Stimulated activated CD8-positive, alpha-beta memory T cell treated with anti-CD3 and anti-CD28 coated beads, Interleukin-12 subunit alpha, Interleukin-12 subunit beta, amount 100 ng/mL, for 1 hour (primary cell): ENCODE measurements at places on chromosomes 1 and 21.

GRCh38 chr1:119549719-119550132 lies 42.7 kb downstream of the HSD3B1 start:
- no peak for DNase-seq

DNA sequence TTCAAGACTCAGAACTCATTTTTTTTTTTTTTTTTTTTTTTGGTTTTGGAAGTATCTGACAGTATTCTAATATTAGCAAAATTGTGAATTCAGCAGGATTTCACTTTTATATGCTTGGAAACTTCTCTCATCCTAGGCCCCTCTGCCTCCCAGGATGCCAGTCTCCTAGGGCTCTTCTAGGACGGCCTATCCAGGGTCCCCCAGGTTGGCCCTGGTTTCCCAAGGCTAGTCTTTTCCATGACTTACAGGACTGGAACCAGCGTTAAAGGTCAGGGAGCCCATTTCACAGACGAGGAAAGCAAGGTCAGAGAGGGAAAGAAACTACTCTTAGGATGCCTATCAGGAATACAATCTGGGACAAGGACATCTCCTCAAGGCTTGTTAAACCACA lies 412.5 kb downstream of the PTPRU start:
- DNase-seq = no peak

DNA sequence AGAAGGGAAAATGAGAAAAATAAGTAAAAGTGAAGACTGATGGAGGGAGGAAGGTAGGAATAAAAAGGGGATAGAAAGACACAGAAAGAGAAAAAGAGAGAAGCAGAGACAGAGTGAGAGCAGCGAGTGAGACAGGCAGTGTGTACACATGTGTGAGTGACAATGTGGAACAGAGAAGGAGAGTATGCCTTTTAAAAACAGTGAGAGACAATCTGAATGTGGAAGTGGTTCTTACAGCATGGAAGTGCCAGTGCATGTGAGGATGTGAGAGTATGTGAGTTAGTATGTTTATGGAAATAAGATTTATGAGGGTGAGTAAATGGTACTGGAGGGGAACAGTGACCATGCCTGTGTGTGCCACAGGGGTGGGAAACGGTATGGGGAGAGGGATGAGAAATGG lies 1.2 kb downstream of the NEGR1 start:
- no peak for DNase-seq

- DNase-seq = no peak
Observed at GRCh38 chr1:33143698-33144097, 38.1 kb downstream of the TRIM62 start.

DNA sequence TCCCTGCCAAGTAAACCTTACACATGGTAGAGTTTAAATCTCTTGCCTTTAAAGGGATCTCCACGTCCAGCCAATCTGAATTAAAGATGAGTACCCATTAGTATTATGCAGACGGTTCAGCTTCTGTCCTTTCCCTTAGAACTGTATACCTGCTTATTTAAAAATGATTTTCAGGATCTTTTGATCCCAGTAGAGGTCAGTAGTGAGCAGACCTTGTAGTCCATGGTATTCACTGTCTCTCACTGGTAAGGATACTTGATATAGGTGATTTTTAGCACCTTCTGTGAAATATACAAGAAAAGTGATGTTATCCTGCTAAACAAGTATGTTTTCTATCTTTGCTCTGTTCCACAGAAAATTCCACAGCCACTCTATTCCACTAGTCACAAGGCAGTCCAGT lies 1211.6 kb upstream of the ADGRL4 start:
- no peak for DNase-seq

- no peak for DNase-seq
Observed at GRCh38 chr21:14863745-14864210, 201.0 kb downstream of the NRIP1 start.

GRCh38 chr1:26579681-26580111 lies 50.1 kb downstream of the RPS6KA1 start:
- no peak for DNase-seq
